ENCODE measurements at places on chromosomes 2 and 18.

DNA sequence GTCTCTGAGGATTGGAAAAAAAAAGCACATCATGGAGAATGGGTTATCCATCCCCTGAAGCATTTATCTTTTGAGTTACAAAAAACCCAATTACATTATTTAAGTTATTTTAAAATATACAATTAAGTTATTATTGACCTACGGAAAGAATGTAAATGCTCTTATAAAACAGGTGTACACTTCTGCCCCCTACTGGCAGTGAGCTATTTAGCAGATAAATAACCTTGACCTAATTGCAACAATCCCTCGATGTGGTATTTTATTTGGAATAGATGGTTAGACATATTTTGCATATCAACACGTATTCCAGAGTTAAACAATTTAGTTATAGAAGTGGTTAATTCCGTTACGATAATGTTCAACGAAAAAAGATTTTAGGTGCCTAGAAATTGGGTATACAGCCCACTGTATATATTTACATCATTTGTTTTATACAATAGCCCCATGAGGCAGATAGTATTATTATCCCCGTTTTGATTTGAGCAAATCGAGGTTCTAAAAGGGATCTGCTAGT lies 9.1 kb upstream of the DAW1 start:
- no peak for DNase-seq

DNA sequence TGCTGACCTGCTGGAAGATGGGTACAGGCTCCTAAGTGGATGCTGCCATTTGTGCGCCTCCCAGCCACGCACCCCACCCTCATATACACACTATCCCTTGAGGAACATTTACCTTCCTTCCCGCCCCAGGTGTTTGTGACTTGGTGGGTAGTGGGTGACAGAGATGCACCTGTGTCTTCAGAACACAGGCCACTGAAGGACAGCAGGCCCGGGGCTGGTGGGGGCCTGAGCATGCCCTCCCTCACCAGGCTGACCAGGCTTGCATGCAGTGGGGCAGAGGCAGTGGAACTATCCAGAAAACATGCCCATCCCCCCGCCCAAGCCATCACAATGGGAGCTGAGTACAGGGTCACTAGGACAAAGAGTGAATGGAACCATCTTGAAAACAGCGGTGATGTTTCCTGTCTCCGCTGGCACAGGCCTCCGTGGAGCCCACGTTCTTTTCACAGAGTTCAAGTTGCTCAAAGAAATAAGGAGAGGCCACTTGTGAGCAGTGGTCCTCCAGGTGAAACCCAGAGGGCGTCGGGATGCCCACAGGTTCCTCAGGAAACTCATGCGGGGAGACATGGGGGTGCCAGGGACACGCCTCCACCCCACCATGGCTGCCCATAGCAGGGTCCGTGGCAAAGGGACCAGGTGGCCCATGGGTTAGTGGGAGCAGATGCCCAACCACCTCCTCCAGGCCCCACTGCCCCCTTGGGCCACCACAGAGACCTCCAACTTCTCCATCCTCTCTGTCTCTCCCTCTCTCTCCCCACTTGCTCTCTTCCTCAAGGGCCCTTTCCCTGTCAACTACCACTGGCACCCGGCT lies 90.9 kb downstream of the MALT1 start:
- no peak for DNase-seq

DNA sequence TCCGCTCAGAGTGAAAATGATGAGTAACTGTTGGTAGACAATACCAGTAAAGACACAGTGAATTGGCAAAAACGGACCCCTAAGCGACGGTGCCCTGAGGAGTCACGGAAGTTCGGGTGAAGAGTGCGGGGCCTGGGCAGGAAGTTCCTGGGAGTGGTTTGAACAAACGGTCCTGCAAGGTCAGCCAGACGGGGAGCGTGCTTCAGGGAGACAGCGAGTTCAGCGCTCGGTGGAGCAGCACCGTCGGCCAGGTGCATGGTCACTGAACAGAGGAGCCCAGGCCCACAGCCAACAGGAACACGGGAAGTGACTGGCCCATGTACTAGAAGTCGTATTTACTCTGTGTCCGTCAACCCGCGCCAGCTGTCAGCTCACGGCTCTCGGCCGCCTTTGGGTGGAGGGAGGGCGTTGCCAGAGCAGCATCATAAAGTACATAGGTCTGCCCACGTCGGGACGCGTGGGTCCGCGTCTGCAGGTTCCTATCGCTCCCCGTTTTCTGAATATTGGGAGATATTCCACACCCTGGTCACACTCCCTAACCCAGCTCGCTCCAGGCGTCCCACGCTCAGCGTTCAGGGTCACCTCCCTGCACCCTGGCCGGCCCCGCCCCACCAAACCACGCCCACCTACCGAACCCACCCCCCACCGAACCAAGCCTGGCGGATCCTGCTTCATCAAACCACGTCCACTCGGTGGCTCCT lies 75.6 kb upstream of the UXS1 start:
- DNase-seq: no peak

DNA sequence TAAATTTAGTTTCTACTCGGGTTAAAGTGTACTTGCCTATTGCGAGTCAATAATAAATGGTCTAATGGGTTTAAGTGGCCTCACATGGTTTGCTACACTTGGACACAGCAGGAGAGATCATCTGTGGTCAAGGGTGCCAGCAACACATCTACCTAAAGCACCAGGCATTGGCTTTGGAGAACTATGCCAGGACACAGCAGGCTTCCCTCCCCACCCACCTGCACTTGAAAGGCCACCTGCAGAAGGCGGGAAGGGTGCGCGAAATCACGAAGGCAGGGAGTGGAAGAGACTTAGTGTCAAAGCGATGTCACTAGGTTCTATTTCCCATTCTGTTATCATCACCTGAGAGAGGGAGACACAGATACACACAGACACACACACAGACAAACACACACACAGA lies 44.5 kb downstream of the MYT1L start:
- no peak for DNase-seq
